ENCODE measurements at places on chromosomes 4 and X. TPM values are rescaled to one million over a fixed set of nuclear protein-coding genes. Genes with fewer than 3 reads are reported as not detected.

DNA sequence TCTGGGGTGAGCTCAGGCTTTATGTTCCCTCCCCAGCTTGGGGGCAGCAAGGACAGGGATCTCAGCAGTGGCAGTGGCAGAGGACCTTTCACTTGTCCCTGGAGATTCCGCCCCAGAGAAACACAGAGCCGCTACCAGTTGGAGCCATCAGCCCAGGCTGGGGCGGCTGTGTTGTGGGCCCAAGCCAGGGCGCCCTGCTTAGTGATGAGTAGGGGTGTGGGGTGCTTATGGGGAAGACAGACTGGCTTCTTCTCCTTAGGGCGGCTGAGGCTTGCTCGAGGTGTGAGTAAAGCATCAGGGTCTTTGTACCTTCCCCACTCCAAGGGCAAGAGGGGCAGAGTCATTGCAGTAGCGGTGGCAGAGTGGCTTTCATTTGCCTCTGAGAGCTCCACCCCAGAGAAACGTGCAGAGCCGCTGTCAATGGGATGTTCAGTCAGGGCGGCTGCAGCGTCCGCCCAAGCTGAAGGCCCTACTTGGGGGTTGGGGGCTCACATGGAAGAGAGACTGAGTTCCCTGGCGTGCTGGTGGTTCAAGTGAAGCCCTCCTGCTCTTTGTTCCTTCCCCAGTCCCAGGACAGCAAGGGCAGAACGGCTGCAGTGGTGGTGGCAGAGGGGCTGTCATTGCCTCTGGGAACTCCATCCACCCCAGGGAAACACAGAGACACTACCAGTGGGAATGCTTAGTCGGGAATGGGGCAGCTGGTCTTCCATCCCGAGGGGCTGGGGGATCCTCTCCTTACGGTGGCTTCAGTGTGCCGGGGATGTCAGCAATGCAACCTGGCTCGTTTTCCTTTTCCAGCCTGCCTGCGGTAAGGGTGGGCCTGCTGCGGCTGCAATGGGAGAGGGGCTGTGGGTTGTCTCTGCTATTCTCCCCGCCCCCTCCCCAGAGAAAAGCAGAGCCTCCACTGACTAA lies 2142.5 kb upstream of the TENM3 start:
- ATAC-seq, result no peak
- H3K36me3 ChIP-seq, result no peaks in the 10 kb centered on the region
- no peaks in the 10 kb centered on the region for H3K27me3 ChIP-seq

GRCh38 chr4:88033309-88033708 lies 25.9 kb downstream of the PKD2 start:
- no peak for ATAC-seq
- H3K4me3 ChIP-seq, result no peak overlapping the region
- H3K27ac ChIP-seq, result no peak overlapping the region

- ATAC-seq, result no peak
- H3K36me3 ChIP-seq, result no peaks in the 10 kb centered on the region
- H3K27ac ChIP-seq, result no peak overlapping the region
- no peak overlapping the region for H3K4me3 ChIP-seq
- H3K27me3 ChIP-seq, result no peaks in the 10 kb centered on the region
Observed at GRCh38 chrX:104343428-104344129, 88.8 kb upstream of the ESX1 start.

- H3K36me3 ChIP-seq, result no peaks in the 10 kb centered on the region
- peak overlapping the region; percentile 43 for H3K27ac ChIP-seq
- ATAC-seq, result no peak
Observed at GRCh38 chr4:119729835-119730670, 101.4 kb upstream of the PDE5A start.

GRCh38 chrX:70262952-70263567 lies 3.1 kb upstream of the P2RY4 start:
- H3K4me3 ChIP-seq, result no peak overlapping the region
- ATAC-seq, result no peak
- no peak overlapping the region for H3K27ac ChIP-seq
- H3K36me3 ChIP-seq, result no peaks in the 10 kb centered on the region

- no peaks in the 10 kb centered on the region for H3K4me1 ChIP-seq
- H3K4me3 ChIP-seq, result no peak overlapping the region
- H3K27ac ChIP-seq, result no peak overlapping the region
Observed at GRCh38 chr4:147638942-147639341, 21.7 kb downstream of the TMEM184C start.

- H3K4me1 ChIP-seq, result peaks cover 23% of the 10 kb centered on the region
- no peak overlapping the region for H3K27ac ChIP-seq
- no peaks in the 10 kb centered on the region for H3K27me3 ChIP-seq
- no peak overlapping the region for H3K4me3 ChIP-seq
- ATAC-seq, result no peak
Observed at GRCh38 chr4:148369919-148370318, 72.3 kb downstream of the NR3C2 start.

DNA sequence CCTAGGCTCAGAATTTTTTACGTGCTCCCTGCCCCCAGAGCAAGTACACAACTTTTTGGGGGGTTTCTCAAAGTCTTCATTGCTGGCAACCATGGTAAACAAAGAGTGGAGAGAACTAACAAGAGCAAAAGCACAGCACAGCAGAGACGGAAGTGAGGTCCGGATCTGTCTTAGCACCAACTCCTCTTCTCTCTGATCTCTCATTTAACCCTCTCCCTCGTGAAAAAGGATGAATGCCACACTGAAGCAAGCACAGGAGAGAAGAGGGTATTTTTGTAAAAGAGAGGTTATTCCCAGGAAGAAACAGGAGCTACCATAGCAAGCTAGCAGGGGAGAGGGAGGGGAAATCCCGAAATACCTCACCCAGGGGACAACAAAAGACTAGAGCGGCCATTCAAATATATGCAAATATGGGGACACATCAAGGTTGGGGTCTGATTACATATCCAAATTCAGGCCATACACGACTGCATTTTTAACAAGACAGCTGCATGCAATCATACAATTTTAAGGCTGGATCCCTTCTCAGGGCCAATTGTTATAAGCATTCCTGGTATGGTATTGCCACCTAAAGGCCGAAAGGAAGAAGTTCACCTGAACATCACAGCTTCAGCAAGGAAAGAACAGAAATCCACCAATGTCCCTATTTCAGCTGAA lies 46.6 kb downstream of the CD40LG start:
- no peaks in the 10 kb centered on the region for H3K4me1 ChIP-seq
- no peaks in the 10 kb centered on the region for H3K36me3 ChIP-seq
- H3K27ac ChIP-seq, result no peak overlapping the region
- peak; percentile 43 for ATAC-seq

- peaks cover 54% of the 10 kb centered on the region for H3K4me1 ChIP-seq
- ATAC-seq, result peak; percentile 76
- no peaks in the 10 kb centered on the region for H3K36me3 ChIP-seq
Observed at GRCh38 chr4:1248245-1249147, at the start of gene CTBP1. TSS of gene CTBP1 (minus strand) at chr4:1249130. CDS start at chr4:1241331, 7,799 bp downstream.

DNA sequence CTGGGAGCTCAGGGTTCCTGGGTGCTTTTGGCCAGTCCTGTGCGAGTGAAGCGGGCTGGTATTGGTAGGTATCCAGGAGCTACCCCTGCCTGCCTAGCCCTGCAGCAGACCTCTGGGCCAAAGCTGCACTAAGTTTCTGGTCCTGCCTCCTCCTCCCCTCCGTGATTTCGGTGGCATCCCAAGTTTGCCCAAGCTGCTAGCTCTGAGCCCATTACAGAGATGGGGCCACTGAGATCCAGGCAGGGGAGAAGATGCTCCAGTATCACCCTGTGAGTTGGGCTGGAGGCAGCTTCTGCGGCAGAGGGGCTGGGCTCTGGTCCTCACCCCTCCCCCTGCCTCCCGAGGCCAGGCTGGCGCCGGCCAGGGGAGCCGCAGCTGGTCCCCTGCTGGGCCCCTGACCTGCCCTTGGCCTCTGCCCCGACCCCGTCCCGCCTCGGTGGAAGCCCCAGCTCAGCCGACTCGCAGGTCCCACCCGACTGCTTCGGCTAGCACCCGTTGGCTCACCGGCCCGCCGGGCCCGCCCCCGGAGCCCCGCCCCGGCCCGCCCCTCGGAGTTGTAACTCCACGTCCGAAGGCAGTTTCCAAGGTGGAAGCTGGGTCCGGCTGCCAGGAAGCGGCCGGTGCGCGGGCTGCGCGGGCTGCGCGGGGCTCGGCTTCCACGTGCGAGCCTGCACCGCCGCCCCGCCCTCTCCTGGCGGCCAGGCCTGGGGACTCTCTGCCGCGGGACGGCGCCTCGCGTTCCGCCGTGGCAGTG lies at the start of gene DUSP9:
DUSP9 (plus strand) TSS at position 584 of the 754 bp plus-strand sequence. CDS start 751 bp downstream, outside the sequence.
- H3K4me3 ChIP-seq, result peak within 1 kb of the TSS; percentile 33
- no peaks in the 10 kb centered on the region for H3K4me1 ChIP-seq
- H3K27me3 ChIP-seq, result peaks cover 83% of the 10 kb centered on the region

- no peak for ATAC-seq
- H3K27ac ChIP-seq, result no peak overlapping the region
- H3K36me3 ChIP-seq, result peaks cover 96% of the 10 kb centered on the region
- no peak overlapping the region for H3K4me3 ChIP-seq
- no peaks in the 10 kb centered on the region for H3K4me1 ChIP-seq
Observed at GRCh38 chr4:1834047-1834775, 21.7 kb downstream of the LETM1 start.

- no peak overlapping the region for H3K27ac ChIP-seq
- no peaks in the 10 kb centered on the region for H3K27me3 ChIP-seq
- no peak for ATAC-seq
- no peaks in the 10 kb centered on the region for H3K36me3 ChIP-seq
- no peaks in the 10 kb centered on the region for H3K4me1 ChIP-seq
Observed at GRCh38 chr4:37821953-37822605, 4.4 kb upstream of the PGM2 start.

DNA sequence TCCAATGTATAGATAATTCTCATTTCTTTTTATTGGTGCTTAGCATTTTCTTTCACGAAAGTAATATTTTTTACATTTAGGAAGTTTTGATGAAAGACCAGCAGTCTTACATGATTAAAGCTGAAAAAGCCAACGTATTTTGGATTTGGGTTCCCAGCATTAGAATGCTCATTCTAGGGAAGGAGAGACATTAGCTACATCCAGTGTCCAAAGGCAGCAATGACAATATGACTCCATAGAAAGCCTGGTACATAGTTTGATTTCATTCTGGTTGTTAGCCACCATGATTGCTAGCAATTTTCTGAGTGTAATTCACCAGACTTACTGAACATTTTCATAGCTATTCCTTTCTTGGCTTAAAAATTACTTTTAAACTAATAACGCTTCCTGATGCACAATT lies 1397.5 kb downstream of the PCDH7 start:
- H3K27ac ChIP-seq, result no peak overlapping the region
- H3K27me3 ChIP-seq, result no peaks in the 10 kb centered on the region
- ATAC-seq, result no peak
- H3K4me1 ChIP-seq, result no peaks in the 10 kb centered on the region

- H3K36me3 ChIP-seq, result no peaks in the 10 kb centered on the region
- no peak for ATAC-seq
- no peak overlapping the region for H3K4me3 ChIP-seq
- H3K27ac ChIP-seq, result no peak overlapping the region
- H3K27me3 ChIP-seq, result no peaks in the 10 kb centered on the region
- H3K4me1 ChIP-seq, result no peaks in the 10 kb centered on the region
Observed at GRCh38 chr4:43238585-43238984, 346.1 kb downstream of the GRXCR1 start.

- H3K4me1 ChIP-seq, result no peaks in the 10 kb centered on the region
- H3K36me3 ChIP-seq, result no peaks in the 10 kb centered on the region
- no peaks in the 10 kb centered on the region for H3K27me3 ChIP-seq
- ATAC-seq, result no peak
- H3K4me3 ChIP-seq, result no peak overlapping the region
Observed at GRCh38 chr4:164304861-164305260, 449.1 kb upstream of the SMIM31 start.

DNA sequence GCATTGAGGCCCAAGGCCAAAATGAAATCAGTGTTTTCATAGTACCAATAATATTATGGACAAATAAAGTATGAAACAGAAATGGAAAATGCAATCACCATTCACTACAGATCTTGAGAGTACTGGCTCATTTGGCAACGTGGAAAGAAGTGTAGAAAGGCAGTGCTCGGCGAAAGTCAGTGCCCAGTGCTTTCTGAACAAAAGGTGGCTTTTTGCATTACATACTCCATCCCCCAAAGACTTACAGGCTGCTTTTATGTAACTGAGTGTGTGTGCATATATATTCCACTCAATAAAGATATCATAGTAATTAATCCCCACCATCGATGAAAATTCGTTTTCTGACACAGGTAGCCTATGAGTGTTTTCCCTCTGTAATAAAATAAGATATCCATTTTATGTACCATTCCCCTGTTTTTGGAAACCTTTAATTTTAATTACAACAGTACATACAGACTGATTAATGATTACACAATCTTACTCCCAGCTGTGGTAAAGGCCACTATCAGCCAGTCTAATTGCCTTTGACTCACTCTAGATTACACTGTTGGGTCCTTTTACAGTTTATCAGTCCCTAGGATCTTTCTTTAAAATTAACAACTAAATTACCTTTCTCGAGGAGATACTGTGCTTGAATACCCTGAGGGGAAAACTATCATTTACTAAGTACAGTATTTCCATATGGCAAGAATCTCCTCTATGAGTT lies 65.9 kb downstream of the MAD2L1 start:
- H3K36me3 ChIP-seq, result no peaks in the 10 kb centered on the region
- H3K4me3 ChIP-seq, result no peak overlapping the region
- H3K27ac ChIP-seq, result no peak overlapping the region
- no peaks in the 10 kb centered on the region for H3K27me3 ChIP-seq
- H3K4me1 ChIP-seq, result no peaks in the 10 kb centered on the region

- H3K27me3 ChIP-seq, result no peaks in the 10 kb centered on the region
- no peak for ATAC-seq
- H3K4me3 ChIP-seq, result no peak overlapping the region
- H3K36me3 ChIP-seq, result no peaks in the 10 kb centered on the region
- no peaks in the 10 kb centered on the region for H3K4me1 ChIP-seq
Observed at GRCh38 chr4:69707807-69708206, 52.6 kb downstream of the SULT1B1 start.

DNA sequence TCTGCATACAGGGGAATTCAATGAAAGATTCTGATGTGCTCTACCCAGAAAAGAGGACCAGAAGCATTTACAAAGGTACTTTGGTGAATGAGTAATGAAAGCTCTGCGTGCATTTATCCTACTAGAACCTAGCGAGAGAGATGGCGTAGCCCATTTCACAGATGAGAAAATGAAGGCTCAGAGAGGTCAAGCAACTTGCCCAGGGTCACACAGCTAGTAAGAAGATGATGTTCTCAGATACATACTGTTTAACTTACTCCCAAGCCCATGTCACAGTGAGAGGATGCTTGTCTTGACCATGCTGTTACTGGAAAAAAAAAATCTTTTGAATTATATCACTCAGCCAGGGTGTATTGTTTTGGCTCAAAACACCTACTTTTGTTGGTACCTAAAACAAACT lies 317.3 kb downstream of the LDB2 start:
- H3K36me3 ChIP-seq, result no peaks in the 10 kb centered on the region
- H3K27ac ChIP-seq, result no peak overlapping the region
- H3K27me3 ChIP-seq, result no peaks in the 10 kb centered on the region
- H3K4me1 ChIP-seq, result no peaks in the 10 kb centered on the region
- ATAC-seq, result no peak

The ZDHHC15 gene
- 2.7 TPM for total RNA-seq

The ZFP92 gene
- 2.0 TPM for total RNA-seq

The PAGE1 gene
- not detected for total RNA-seq

The SULT1E1 gene
- total RNA-seq, result not detected

The SATL1 gene
- total RNA-seq, result not detected

The DSPP gene
- not detected for total RNA-seq

The PGAM4 gene
- not detected for total RNA-seq

The MYL5 gene
- total RNA-seq, result 12.6 TPM

The ABHD18 gene
- total RNA-seq, result 9.0 TPM

The VEGFD gene
- 8.6 TPM for total RNA-seq

The GPC4 gene
- total RNA-seq, result 70.2 TPM

The CEP44 gene
- total RNA-seq, result 13.9 TPM
